NCI-H2029 (cell line): ENCODE measurements at places on chromosomes 2 and 18.

GRCh38 chr2:169771021-169771420, 27.6 kb upstream of the SSB start:
- DNase-seq, result no peak

- DNase-seq, result no peak
Observed at GRCh38 chr2:67845621-67846369, 217.0 kb downstream of the C1D start.

- no peak for DNase-seq
Observed at GRCh38 chr2:203623096-203623495, 83.3 kb upstream of the CD28 start.

- peak; percentile 1 for DNase-seq
Observed at GRCh38 chr2:195318440-195319111, 338.4 kb upstream of the SLC39A10 start.

GRCh38 chr2:36562240-36562639, 35.7 kb downstream of the FEZ2 start:
- no peak for DNase-seq

GRCh38 chr2:71309-72035, 25.2 kb upstream of the FAM110C start:
- DNase-seq, result no peak

DNA sequence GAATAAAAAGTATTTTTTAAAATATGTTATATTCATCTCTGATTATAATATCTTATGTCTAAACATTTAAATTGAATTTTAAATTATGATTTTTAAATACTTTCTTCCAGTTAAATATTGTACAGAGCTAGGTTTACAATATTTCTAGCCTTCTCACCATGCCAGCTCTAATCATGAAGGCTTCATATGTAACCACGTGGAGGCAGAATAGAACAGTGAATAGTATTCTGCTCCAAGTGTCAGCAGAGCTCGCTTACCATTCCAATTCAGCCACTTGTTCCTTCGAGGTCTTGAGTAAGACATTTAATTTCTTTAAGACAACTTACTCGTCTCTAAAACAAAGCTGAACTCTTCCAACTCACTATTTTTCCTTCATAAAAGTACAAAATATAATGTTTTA, 871.8 kb downstream of the SUCLG1 start:
- no peak for DNase-seq

- DNase-seq, result no peak
Observed at GRCh38 chr2:127672341-127673224, 2.7 kb downstream of the LIMS2 start.

DNA sequence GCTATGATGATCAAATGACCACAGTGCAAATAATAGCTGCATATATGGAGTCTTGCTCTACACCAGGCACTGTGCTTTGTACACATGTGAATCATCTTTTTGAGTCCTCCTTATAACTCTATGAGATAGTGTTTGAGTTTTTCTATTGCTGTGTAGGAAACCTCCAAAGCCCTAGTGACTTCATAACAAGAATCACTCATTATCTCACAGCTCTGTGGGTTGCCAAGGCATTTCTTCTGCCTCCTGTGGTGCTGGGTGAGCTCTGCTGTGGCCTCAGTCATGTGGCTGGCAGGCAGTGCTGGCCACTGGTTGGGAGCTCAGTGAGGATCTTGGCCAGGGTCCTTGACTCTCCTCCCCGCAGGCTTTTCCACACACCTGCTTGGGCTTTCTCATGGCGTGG, 153.4 kb downstream of the CAPN13 start:
- DNase-seq, result no peak

DNA sequence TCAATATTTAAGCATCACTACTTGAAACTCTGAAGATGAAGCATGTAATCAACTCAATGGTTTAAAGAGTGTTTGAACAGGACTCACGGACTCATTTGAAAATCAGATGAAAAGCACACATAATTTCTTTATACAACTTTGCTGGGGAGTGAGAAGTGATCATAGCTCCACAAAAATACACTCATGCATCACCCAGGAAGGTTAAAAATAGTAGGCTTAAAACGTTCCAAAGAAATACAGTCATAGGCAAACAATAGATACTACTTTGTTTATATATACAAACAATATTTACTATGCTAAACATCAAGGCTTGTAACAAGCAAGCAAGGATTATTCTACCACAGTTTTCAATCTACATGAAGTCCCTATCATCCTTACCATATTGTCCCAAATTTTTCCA, 11.6 kb downstream of the HNRNPLL start:
- DNase-seq, result no peak

DNA sequence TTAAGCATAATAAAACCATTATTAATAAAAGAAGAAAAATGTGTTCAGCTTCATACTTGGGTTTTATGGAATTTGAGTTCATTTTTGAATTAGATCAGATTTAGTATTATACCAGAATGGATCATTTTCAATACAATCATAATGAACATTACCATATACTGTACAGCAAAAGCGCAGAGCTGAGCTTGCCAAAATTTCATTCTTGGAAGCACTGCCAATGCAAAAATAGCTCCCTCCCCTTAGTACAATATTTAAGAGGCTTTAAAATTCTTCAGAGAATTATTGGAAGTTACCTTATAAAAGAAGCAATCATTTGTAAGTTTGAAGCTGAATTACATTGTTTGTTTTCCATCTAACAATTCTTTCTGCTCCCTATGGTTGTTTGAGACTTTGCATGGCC, 938.1 kb upstream of the SLC39A10 start:
- no peak for DNase-seq

DNA sequence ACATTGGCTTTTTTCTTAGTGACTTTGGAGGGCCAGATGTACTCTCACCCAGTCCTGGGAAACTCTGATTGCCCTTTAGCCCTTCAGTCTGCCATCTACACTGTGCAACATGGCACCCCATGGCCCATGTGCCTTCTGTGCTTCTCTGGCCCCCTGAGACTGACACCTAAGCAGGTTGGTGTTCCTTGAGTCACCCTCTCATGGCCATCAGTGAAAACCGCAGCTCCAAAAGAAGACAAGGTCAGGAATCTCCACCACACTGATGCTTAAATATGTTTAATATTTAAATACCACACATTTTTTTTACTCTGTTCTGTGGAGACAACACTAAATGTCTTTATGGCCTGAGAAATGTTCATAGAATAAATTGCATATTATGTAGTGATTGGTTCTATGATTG, 23.9 kb downstream of the DCC start:
- no peak for DNase-seq

DNA sequence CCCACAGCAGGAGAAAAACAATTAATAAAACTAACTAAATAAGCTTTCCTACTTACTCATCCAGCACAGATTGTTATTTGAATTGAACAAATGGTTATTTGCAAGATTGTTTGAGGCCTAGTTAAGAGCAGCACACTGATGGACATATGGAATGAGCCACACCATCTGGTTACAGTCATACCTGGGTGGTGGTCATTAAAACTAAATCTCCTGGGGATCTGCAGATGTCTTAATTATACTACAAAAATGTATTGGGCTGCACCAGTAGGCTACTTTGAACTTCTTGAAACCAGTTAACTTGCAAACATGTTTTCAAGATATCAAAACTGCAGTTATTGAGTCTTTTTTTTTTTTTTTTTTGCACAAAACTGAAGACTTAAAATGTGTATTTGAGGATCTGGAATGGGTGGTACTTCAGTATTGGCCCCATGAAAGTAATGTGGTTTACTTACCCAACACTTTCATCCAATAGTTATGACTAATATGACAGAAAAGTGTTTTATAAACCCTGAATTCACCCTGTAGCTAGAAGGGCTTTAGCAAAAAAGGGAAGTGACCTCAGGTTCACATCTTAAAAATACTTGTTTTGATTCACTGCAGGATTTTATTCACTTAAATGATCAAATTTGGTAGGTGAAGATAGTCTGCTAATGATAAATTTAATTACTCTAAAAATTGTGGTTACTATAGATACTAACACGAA, 10.8 kb downstream of the AGFG1 start:
- DNase-seq, result no peak

GRCh38 chr2:97704989-97705388, 8.4 kb upstream of the ZAP70 start:
- DNase-seq, result no peak

- DNase-seq, result no peak
Observed at GRCh38 chr2:206481056-206481455, 37.7 kb downstream of the ADAM23 start.

DNA sequence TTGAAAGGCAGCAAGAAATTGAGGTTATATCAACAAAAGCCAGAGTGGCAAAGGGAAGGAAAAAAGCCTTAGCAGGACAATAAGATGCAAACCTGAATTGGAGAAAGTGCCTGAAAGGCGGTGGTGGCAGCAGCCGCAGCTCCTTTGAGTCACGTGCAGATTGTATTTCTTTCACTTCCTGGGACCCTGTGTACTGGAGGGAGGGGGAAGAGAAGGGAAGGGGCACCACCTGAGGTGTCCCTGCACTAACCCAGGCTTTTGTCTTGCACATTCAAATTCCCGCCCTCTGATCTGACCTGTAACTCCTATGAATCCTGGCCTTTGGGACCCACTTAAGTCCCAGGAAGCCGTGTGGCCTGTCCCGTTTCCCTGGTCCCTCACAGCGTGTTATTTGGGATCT, 326.1 kb upstream of the SKOR2 start:
- DNase-seq, result no peak

DNA sequence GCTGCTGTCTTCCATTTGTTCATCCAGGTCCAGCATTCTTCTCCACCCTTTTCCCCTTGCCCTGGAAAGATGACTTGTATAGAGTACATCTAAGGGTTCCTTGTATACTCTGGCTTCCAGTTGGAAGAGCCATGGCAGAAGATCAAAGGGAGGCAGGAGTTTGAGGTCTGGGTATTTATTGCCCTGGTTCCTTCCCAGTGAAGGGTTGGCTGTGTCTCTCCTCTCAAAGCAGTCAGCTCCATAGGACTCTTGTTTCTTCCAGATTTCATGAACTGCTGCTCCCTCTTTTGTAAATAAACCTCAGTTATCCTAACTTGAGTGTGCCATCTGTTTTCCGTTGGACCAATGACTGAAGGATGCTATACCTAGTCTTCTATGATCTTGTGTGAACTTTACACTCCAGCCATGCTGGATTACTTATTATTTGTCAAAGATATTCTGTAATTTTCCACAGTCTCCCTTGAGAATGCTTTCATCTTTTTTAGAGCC, 6.4 kb downstream of the BBS5 start:
- DNase-seq, result no peak

- DNase-seq, result no peak
Observed at GRCh38 chr2:208619993-208620392, 213.4 kb downstream of the PTH2R start.

- DNase-seq, result peak; percentile 55
Observed at GRCh38 chr2:73823916-73824523, 4.7 kb upstream of the STAMBP start.

GRCh38 chr2:205708231-205708631, 25.9 kb downstream of the NRP2 start:
- DNase-seq, result no peak

GRCh38 chr2:173654161-173654895, 299.7 kb downstream of the CDCA7 start:
- no peak for DNase-seq
